ENCODE measurements at places on chromosomes 13 and 19. TPM values are rescaled to one million over a fixed set of nuclear protein-coding genes. Genes with fewer than 3 reads are reported as not detected.

DNA sequence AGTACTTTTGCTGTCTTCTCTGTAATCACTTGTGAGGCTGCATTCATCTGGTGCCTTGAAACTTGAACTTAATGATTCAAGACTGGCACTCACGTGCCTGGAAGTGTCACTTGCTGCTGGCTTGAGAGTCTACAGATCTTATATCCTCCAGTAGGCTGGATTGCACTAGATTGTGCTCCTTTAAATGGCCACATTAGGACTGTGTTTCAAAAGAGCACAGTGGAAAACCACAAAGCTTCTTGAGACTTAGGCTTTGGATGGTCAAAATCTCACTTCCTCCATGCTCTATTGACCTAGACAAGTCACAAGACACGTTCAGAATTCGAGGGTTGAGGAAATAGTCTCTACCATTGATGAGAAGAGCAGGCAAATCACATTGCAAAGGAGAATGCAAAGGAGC lies 1278.8 kb upstream of the MIR17HG start:
- DNase-seq = no peak

- DNase-seq = no peak
These were observed 498.6 kb downstream of the EFNB2 start for GRCh38 chr13:106036870-106037269.

Gene MAG
- total RNA-seq = 286 TPM

DNA sequence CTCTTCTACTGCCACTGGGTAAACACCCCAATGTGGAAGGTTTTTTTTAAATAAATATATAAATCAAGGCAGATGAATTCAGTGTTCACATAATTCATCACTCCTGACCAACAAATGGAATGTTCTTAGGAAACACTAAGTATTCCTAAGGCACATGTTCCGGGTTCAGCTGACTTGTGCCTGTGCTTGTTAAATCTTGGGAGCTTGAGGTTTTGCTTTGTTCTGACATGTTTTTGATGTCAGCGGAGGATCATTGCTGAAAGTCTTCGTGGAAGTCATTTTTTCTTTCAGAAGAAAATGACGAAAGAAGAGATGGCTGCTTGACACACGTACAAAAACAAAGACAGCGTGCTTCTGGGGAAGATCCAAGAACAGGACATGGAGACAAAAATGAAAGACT lies 185.8 kb downstream of the MZT1 start:
- DNase-seq = no peak

GRCh38 chr19:51368366-51369282 lies at the start of gene CLDND2:
Gene CLDND2 (minus strand): TSS chr19:51369003. CDS start chr19:51368577, 426 bp downstream.
- DNase-seq = peak; percentile 45

GRCh38 chr13:110392510-110393240 lies 85.6 kb downstream of the COL4A2 start:
- DNase-seq = no peak

DNA sequence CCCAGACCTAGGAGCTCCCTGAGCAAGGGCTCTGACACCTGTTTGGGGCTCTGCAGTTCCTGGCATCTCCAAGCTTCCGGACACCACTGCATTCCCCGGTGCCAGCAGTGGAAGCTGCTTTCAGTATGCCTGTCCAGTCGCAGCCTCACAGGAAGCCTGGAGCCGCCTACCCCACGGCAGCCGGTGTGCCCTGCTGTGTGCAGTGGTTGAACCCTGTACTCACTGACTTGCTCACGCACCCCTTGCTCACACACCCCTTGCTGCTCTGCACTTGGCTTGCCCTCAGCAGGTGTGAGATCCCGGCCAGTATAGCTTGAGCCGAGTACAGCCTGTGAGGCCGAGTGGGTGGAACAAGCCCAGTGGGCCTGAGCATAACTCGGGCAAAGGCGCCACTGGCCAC lies 70.3 kb downstream of the PIBF1 start:
- no peak for DNase-seq

DNA sequence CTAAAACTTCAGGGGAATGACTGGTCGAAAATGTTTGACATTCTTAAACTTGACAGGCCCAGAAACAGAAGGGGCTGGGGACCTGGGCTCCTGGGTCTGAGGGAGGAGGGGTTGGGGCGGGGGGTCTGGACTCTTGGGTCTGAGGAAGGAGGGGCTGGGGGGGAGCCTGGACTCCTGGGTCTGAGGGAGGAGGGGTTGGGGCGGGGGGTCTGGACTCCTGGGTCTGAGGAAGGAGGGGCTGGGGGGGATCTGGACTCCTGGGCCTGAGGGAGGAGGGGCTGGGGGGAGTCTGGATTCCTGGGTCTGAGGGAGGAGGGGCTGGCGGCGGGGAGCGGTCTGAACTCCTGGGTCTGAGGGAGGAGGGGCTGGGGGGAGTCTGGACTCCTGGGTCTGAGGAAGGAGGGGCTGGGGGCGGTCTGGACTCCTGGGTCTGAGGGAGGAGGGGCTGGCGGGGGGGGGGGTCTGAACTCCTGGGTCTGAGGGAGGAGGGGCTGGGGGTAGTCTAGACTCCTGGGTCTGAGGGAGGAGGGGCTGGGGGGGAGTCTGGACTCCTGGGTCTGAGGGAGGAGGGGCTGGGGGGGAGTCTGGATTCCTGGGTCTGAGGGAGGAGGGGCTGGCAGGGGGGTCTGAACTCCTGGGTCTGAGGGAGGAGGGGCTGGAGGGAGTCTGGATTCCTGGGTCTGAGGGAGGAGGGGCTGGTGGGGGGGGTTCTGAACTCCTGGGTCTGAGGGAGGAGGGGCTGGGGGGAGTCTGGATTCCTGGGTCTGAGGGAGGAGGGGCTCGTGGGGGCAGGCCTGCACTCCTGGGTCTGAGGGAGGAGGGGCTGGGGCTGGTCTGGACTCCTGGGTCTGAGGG lies 5.5 kb upstream of the KLK6 start:
- DNase-seq = no peak

DNA sequence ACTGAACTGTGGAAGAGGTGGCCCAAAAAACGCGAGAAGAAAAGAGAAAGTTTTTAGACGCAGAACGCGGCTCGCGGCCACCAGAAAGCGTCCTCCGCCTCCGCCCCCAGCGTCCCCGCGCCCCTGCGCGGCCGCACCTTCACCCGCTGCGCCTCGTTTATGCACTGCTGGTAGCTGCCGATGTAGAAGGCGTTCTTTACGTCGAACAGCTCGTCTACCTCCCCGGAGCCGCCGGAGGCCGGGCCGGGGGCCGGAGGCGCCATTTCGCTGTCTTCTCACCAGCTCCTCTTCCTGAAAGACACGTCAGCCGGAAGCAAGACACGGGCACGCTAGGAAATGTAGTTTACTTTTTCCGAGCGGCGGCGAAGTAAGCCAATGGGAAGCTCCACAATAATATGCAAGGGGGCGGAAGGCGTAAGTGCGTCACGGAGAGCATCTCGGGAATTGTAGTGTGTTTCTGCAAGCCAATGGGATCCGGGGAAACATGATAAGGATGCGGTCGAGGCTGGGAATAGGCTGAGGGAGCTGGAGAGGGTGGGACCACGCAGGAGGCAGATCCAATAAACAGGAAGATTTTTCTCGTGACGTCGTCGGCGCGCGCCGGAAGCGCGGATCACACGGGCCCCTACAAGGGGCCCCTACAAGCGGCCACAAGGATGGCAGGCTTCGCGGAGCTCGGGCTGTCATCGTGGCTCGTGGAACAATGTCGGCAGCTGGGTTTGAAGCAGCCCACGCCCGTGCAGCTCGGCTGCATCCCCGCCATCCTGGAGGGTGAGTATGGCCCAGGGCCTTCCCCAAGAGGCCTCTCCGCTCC lies at the start of the genes COPE and DDX49:
Gene COPE, minus strand, starts transcription at position 302 of the 814 bp plus-strand sequence. Its CDS starts 39 bp downstream, at position 263.
Gene DDX49, plus strand, starts transcription at position 630 of the 814 bp plus-strand sequence. Its CDS starts 27 bp downstream, at position 657.
- peak; percentile 100 for DNase-seq

Gene ZNF850
- total RNA-seq = 4.2 TPM

GRCh38 chr19:5189318-5189607 lies 151.3 kb downstream of the PTPRS start:
- DNase-seq = no peak

Measured in dorsolateral prefrontal cortex (tissue), 122 donors.